HL-60 (cell line): ENCODE measurements at places on chromosomes 5 and 9.

GRCh38 chr5:170782438-170782837 lies 1.1 kb upstream of the GABRP start:
- DNase-seq = no peak

- DNase-seq = peak; percentile 87
These were observed 152.8 kb upstream of the DAP start for GRCh38 chr5:10913841-10914240.

DNA sequence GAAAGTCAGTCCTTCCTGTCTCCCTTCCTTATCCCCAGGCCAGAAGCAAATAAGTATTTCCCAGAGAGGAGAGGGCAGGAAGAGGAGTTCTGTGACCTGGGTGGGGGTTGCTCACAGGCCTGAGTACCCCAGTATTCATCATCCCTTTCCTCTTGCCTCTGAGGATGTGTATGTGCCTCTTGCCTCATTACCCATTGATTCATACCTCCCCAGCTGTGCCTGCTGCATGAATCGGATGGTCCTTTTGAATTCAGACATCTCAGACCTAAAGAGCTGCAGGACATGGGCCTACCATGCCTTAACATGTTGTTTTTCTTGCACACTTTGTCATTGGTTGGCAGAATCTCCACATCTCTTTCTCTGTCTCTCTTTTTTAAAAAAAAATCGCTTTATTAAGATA lies 112.8 kb upstream of the SHB start:
- no peak for DNase-seq

DNA sequence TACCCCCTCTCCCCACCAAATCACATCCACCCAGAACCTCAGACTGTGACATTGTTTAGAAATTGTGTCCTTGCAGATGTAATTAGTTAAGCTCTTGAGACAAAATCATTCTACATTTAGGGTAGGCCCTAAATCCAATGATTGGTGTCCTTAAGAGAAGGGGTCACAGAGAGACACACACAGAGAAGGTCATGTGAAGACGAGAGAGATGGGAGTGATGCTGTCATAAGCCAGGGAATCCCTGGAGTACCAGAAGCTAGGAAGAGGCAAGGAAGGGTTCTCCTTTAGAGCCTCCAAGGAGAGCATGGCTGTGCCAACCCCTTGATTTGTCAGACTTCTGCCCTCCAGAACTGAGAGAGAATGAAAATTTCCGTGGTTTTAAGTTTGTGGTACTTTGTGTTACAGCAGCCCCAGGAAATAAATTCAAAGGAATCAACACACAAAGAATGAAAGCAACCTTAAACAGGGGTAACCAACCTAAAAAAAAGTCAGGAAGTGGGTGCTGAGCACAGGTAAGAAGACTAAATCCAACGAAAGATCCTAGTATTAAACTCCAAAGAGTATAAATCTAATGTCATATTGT lies 33.6 kb downstream of the TIMD4 start:
- DNase-seq = no peak

DNA sequence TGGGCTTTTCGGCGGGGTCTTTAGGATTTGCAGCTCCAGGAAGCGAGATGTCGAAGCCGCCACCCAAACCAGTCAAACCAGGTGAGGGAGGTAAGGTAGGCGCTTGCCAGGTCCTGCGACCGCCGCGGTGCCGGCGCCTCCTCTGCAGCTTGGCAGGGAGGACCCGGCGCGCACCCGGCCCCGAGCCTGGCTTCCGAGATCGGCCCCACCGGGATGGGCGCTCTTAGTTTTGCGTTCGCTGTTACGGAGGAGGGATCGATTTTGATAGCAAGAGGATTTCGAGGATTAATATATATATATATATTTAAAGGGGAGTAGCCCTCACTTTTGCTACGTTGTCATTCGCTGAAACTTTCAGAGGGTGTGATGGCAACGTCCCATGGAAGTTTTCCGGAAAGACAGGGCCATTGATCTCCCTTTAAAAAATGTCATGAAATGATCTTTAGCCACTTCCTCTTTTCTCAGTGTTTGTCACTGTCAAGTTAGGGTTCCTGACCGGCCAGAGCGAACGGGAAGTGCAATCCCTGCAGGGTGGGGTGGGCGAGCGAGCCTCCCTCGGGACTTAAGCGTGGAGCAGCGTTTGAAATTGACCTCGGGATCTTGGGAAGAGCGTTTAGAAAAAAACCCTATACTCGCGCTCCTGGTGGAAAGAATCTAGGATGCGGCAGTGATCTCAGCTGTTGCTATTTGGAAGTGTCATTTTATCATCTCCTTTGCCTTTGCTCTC lies 495 bp downstream of the OSTF1 start:
- DNase-seq = peak; percentile 80

DNA sequence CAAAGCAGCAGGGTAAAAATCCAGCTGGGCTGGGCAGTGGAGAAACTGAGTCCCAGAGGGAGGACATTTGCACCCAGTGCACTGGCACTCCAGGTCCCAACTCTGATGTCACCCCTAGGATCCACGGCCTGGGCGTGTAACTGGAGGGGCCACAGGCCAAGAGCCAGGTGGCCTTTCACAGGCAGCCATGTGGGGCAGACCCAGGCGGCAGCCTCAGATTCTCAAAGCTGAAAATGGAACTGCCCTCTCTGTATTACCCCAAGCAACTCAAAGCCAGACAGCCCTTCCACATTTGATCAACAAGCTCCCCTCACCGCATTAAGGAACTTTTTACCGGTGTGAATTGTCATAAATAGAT lies 46.7 kb downstream of the RASGEF1C start:
- no peak for DNase-seq

DNA sequence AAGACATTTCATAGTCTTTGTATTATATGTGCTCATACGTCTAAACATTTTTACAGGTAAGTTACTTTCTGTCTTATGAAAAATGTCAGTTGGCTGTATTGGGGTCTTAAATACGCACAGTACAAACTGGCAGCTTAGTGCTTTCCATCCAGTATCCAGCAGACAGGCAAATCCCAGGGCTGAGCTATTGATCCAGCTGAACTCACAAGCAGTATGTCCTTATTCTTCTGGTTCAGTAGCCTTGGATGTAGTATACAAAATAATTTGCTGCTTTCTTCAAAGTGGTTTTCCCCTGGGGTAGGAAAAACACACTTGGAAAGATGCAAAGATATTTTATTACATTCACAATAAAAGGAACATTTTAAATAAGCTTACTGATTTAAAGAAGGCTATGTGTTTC lies 617.2 kb downstream of the NR2F1-AS1 start:
- no peak for DNase-seq

DNA sequence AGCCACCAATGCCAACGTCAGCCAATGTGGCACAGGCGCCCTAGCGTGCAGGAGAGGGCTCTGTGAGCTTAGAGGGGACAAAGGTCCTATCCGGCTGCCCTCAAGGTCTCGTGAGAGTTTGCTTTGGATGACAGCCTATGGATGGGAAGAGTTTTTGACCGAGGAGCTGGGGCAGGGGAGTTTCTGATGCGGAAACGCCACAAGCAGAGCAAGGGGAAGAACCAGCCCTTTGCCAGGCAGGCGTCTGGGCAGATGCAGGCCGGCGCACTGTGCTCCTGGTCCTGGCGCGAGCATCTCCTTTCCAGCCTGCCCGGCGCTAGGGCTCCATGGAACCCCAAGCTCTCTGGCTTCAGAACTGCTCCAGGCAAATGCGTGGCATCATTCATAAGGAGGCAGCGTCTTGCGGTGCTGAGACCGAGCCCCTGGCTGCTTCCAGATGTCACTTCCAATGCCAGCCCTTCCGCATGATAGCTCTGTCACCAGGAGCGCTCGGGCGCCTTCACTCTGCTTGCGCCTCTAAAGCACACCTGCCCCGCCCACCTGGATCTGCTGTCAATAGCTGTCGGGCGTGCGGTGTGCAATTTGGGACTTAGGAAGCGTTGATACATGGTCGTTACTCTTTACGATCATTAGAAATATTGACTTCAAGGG lies 374.9 kb upstream of the IRX1 start:
- no peak for DNase-seq

- DNase-seq = no peak
These were observed 571.2 kb upstream of the WWC1 start for GRCh38 chr5:167720259-167720658.

GRCh38 chr5:115168829-115169486 lies 750 bp downstream of the TRIM36 start:
- DNase-seq = peak; percentile 38

DNA sequence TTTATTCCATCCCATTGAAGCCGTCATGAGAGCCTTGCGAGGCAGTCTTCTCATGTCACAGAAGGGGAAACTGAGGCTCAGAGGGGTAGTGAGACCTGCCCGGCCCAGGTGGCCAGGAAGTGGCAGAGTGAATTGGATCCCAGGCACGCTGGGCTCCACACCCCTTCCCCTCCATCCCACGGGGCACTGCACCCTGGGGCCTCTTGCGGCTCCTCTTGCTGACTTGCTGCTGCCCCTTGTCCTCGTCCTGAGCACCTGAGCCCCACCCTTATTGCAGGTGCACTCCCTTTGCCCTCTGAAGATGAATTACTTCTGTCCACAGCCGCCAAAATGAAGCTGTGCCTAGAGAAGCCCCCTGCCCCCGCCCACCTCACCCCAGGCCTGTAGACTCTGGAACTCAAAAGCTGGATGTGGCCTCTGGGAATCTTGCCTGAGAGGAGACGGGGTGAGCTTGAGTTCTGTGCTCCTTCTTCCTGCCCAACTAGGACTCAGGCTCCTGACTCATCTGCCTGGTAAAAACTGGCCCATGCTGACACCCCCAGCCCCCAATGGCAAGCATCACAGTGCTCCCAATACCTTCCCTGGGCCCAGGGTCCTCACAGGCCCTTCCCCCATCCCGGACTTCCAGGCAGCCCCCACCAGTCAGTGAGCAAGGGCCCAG lies 6.4 kb downstream of the NEURL1B start:
- DNase-seq = no peak

- DNase-seq = no peak
These were observed 401.3 kb downstream of the MTRR start for GRCh38 chr5:8270246-8270645.

DNA sequence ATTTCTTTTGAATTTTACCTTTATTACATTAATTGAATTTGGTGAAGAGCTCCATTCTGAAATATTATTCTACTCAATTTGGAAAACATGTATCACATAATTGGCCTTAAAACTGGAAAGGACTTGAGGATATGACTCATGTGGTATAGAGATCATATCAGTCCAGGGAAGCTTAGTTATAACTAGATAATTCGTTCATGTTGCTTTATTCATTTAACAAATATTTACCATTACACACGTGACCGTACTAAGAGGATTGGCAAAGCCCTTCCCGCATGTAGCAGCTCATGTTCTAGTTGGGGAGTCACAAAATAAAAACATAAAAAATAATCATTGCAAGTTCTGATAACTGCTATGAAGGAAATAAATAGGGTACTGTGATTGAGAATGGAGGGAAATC lies 1816.5 kb downstream of the MAT2B start:
- no peak for DNase-seq

GRCh38 chr5:171907725-171908343 lies 98.6 kb downstream of the FBXW11 start:
- peak; percentile 60 for DNase-seq

DNA sequence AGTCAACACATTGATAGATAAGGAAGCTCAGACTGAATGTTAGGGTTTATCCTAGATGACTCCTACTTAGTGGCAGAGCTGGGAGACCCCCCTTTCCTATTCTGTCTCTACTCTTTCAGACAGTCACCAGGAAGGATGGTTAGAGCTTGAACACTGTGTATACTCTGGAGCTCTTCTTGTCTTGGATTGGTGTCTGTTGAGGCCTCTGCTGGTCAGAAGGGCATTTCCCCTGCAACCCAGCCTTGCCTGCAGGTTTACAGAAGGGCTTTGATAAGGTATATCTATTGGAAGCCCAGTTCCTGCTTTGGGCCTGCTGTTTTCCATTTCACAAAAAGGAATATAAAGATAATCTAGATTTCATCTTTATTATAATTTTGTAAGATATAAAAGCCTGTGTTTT lies 71.8 kb downstream of the KDM4C start:
- DNase-seq = no peak

GRCh38 chr9:94948567-94949235 lies 222.2 kb downstream of the AOPEP start:
- DNase-seq = no peak
